ENCODE measurements at places on chromosomes 12 and 14.

- no peak for DNase-seq
Measured at GRCh38 chr12:71671816-71672215, 7.7 kb downstream of the THAP2 start.

DNA sequence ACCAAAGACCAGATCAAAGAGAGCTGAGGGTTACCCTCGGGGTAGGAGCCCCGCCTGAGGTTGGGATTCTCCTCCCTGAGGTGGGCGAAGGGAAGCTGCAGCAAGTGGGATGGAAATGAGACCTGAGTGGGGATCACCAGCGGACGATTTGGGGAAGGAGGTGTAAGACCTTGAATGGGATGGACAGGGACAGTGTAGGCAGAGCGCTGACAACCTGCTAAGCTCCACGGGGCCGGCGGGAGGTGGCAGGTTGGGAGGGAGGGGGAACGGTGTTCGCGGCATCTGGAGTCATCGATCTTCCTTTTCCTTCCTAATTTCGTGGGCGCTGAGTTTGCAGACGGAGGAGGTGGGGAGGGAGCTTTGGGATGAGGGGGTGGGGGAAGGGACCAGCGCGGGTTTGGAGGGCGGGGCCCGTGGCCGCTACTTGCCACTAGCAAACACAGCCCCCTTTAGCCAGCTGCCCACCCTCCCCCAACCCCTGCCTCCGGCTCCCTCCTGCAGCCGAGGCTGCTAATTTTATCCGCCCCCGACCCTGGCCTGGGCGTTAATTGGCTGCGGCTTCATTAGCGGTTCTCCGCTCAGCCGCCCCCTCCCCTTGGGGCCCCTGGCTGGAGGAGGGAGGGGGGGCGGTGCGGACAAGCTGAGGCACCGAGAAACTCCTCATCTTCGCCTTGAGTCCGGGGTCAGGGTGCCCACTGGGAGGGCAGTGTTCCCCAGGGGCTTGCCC is 2.8 kb upstream of the SHMT2 start:
- no peak for DNase-seq

GRCh38 chr12:14716848-14717444 is 20.5 kb upstream of the GUCY2C start:
- no peak for DNase-seq

DNA sequence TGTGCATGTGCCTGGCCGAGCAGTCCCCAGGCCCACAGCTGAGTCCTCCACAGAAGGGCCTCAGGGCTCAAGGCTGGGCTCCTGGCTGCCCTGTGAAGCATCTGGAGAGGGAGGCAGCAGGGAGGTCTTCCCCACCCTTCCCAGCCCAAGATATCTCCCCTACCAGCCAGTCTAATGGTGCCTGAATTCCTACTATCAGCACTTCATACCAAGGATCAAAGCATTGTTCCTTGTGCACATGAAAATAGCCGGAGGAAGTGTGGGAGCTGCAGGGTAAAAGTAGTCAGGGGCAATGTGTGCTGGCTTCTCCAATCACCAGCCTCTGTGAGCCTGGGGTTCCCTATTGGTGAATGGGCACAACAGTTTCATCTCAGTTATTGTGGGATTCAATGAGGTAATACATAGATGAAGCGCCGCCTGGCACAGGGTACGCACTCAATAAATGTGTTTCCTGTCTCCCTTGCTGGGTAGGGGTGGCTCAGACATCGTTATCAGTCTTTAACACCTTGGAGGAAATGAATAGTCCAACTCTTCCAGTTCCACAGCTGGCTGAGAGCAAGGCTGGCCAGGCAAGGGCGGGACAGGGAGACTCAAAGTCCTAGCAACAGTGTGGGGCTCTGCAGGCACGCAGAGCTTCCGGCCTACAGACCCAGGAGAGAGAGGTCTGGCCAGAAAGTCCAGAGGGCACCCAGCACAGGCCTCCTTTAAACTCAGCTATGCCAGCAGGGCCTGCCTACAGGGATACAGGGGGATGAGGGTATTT is 39.1 kb upstream of the PNMA1 start:
- no peak for DNase-seq

- DNase-seq: no peak
Measured at GRCh38 chr12:121532503-121533393, 48.1 kb downstream of the KDM2B start.

- no peak for DNase-seq
Measured at GRCh38 chr14:34732802-34733201, 18.4 kb upstream of the CFL2 start.

DNA sequence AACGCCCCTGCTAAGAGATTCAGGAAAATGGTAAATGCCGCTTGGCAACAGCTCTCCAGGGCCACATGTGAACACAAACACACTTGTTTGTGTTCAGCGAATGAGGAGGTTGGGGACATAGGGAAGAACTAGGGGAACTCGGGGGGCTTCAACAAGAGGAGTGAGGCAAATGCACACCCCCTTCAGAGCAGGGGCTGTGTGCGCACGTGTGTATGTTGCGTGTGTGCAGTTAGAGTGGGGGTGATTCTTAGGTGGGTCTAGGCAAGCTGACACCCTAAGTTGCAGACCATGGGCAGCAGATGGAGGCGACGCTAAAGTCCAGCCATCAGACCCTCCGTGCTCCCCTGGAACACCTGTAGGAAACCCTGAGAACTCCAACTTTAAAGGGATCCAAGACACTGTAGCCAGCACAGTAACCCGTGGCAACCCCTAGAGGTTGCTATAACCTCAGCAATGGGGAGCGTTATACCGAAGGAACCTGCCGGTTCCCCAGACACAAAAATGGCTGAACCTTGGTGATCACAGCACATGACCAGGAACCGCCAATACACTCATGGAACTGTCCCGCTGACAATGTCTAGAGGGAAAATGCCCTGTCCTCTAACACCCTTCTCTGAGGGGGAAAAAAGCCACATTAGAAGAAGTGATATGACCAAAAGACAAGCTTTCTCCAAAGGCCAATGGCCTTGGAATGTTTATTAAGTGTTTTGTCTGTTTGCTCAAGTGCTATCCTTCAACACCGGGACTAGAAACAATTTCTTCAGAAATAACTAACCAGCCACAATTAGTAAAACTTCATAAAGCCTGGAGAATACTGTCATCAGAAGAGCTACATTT is 86.5 kb upstream of the CEP83 start:
- DNase-seq: peak; percentile 34

DNA sequence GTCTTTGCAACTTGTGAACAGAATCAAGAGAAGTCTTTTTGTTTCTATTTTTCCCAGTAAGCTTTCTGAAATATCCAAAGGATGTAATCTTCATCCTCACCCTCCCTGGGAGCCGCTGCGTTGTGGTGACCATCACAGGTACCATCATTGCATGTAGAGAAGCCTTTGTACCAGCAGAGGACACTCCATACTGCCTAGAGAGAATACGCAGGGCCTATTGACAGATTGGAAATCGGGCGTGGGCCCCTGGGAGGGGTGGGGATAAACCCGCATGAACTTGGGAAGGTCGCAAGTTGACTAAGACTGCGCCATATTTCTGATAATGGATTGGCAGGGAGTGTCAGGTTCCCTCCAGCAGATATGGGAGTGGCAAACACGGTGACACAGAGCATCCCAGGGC is 12.7 kb downstream of the KRT1 start:
- DNase-seq: no peak

GRCh38 chr12:58541300-58541690 is 379.0 kb downstream of the LRIG3 start:
- no peak for DNase-seq

DNA sequence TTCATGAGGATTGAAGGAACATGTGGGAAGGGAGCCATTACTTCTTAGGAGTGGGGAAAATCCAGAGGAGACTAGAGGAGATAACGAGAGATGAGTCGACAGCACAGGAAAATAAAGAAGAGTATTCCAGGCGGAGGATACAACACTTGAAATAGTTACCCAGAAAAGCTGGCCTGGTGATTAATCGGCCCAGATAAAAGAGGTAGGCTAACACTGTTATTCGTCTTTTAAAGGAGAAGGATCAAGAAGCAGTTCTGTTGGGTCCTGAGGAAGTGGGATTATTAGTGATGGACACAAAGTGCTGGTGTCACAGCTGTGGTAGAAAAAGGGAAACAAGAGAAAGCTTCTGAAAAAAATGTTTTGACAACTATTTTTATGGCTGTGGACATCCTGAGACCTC is 425.3 kb downstream of the ZFP36L1 start:
- no peak for DNase-seq

DNA sequence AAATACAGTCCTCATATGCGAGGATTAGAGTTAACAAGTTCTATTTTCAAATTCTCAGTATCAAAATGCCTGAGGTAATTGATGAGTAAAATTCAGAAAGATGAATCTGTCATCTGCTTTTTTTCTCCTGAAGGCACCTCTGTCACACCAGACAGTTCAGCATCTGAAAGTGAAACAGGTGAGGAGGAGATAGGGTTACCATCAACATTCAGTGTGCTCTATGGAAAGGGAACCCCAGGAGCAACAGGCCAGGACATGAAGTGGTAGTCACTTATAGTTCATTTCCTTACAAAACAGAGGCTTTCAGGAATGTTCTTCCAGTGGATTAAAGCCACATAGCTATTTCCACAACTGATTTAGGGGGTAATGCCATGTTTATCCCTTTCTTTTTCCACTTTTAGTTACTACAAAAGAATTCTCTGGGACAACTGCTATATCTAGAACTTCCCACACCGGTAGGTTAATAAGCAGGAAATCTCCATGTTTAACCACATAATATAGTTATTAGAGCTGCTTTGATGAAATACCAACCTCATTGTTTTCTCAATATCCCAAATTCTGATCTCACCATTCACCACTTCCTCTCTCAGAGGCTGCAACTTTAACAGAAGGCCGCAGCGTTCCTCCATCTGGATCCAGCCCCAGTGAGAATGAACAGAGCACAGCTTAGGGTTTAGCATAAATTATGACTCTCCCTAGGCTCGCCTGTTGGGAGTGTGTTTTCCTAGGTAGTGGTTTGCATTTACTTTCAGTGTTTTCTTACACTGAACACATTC is 177.0 kb upstream of the CNTN1 start:
- DNase-seq: no peak

DNA sequence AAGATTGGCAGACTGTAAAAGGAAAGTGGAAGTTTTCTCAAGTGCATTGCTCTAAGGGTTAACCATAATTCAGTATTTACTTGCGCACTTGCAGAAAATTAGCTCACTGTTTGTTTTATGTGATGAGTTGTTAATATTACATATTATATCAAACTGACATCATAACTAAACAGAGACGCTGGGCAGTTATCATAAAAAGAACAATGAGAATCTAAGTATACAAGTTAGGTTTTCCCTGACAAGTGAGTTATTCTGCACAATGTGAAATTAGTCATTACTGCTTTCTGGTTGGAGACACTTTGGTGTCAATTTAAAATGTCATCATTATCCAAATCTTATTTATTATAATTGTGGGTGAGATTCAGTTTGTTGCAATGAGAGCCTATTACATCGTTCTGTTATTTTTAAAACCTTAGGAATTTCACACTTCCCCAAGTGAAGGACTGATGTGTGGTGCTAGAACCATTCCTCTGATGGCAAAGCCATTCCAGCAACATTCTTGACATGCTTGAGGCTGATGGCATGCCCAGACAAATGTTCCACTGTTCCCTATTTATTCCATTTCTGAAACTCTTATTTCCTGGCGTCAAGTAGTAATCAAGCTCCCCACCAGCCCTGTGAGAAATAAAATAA is 90.1 kb upstream of the FLRT2 start:
- DNase-seq: no peak

- DNase-seq: no peak
Measured at GRCh38 chr12:42259699-42260098, 21.7 kb upstream of the YAF2 start.

DNA sequence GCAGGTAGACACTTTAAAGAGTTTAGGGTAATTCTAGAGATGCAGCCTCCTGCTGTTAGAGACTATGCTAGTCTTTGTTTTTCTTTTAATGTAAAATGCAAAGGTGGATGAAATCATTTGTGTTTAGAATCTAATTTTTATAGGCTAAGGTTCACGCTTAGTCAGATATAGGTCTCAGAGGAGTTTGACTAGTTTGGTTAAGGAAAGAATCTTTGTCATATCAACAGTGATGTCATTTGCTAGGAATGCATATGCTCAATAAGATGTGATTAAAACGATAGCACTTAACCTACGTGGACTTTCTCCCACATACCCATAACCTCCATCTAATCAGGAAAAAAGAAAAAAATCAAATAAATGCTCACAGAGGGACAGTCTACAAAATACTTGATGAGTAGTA is 859.3 kb upstream of the ATXN7L3B start:
- no peak for DNase-seq

GRCh38 chr14:87255058-87255457 is 737.9 kb downstream of the GALC start:
- DNase-seq: peak; percentile 21

- DNase-seq: no peak
Measured at GRCh38 chr12:124301084-124301654, 6.3 kb downstream of the RFLNA start.

GRCh38 chr14:23568600-23569331 is 1.2 kb upstream of the AP1G2 start:
- DNase-seq: no peak

DNA sequence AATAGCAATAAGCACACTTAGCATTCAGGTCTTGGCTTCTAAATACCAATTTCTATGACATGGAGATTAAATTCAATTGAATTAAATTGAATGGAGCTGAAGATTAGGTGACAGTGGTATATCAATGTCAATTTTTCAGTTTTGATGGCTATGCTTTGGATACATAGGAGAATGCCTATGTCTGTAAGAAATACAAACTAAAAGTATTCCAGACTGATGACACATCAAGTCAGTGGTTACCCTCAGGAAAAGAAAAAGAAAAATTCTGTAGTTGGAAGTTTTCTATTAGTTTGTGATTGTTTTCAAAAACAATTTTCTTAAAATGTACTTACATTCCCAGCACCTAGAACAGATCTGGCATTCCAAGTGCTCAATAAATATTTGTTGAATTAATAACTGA is 4.9 kb upstream of the DCAF4 start:
- no peak for DNase-seq

GRCh38 chr14:67468378-67468730 is 20.2 kb downstream of the TMEM229B start:
- DNase-seq: no peak

- DNase-seq: no peak
Measured at GRCh38 chr14:88199882-88200281, 123.2 kb downstream of the KCNK10 start.

DNA sequence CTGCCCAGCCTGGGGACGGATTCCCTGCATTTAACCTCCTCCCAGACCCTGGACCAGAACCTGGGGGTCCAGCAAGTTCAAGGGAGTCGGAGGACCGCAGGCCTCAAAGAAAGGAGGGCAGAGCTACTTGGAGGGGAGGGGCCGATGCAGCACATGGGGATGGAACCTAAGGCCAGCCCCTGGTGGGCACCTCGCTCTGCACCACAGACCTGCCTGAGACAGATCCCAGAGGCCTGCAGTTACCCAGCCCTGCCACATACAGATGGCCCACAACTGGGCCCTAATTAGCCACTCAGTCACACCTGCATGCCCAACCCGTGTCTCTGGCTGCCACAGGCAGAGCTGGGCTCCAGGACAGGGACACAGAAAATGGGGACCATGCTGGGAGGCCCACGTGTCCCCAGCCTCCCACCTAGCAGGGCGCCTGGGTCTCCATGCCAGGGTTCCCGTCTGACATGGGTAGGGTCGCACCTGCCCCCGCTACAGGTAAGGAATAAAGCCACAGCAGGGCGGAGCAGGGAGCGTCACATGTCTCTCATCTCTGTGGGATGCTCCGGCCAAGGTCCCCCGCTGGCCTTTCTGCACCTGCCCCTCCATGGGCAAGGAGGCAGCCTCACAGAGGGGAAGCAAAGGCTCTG is 16.7 kb downstream of the AKT1 start:
- no peak for DNase-seq

Data from right kidney (tissue), 9 donors.